ENCODE measurements at places on chromosomes 2 and 18. TPM values are rescaled to one million over a fixed set of nuclear protein-coding genes. Genes with fewer than 3 reads are reported as not detected.
A peak's percentile ranks its signal among the peaks of the same experiment; 100 is the strongest.

IL1B gene
- total RNA-seq, result not detected

PSMA8 gene
- total RNA-seq, result not detected

GMPPA gene
- total RNA-seq, result 46.3 TPM

RASGRP3 gene
- 0.72 TPM for total RNA-seq

C2orf66 gene
- total RNA-seq, result 0.36 TPM

DNA sequence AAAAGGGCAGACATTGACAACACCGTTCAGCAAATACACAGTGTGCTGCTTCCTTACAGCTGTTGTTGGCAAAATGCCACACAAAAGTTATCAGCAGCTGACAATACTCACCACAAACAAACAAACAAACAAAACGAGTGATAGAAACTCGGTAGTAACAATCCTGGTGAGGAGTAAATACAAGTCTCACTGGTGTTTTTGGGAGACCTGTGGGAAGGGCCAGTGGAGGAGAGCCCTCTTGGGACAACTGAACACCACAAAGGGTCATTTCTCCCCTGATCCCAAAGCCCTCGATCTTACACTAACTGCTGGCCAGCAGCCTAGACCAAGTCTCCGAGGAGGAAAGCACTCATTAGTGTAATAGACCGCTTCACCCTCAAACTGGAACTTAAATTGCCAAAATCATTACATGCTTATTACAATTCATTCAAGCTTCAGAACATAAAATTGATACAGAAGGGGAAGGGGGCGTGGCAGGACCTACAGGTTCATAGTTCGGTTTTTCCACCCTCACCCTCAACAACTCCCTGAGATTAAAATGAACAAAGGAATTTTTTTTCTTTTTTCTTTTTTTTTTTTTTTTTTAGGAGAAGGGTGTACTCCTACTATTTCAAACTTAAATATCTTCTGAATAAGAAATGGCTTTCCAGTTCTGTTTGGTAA, 5.0 kb downstream of the AP1S3 start:
- peak; percentile 61 for DNase-seq

DNA sequence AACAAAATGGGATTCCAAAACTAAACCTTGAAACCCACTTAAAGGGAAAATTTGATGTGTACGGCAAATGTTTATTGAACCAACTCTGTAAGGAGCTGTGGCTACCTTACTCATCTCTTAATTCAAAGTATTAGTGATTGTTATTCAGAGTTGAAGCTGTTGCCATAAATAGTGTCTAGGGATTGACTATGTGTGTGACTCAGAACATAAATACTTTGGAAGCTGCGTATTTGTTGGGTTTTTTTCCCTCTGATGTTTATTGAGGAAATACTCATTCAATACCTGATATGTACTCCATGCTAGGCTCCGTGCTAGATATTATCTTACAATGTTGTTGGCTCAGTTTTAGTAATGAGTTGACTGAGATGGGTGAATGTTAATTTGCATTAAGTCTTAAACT, 90.4 kb downstream of the PTRHD1 start:
- DNase-seq, result no peak

DNA sequence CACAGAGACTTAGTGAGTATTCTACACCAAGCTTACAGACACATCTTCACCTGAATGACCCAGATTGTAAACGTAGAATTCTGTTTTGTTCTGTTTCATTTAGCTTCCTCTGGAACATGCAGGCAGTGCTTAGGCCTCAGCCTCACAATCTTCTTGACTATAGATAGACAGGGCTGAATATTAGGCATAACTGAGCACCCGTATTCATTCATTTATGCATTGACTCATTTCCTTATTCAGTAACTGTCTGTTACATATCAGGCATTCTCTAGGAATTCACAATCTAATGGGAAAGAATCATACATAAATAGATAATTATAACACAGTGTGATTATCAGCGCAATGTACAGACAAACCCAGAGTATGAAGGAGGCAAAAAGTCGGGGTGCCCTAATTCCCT, 124.9 kb upstream of the ETAA1 start:
- peak; percentile 11 for DNase-seq

GRCh38 chr2:173545364-173545763, 190.7 kb downstream of the CDCA7 start:
- no peak for DNase-seq

- DNase-seq, result no peak
These were observed 72.8 kb downstream of the FMNL2 start for GRCh38 chr2:152407806-152408205.

GRCh38 chr18:2681993-2682603, 26.6 kb downstream of the SMCHD1 start:
- DNase-seq, result no peak

- DNase-seq, result no peak
These were observed 61.1 kb downstream of the XRCC5 start for GRCh38 chr2:216170076-216170763.

DNA sequence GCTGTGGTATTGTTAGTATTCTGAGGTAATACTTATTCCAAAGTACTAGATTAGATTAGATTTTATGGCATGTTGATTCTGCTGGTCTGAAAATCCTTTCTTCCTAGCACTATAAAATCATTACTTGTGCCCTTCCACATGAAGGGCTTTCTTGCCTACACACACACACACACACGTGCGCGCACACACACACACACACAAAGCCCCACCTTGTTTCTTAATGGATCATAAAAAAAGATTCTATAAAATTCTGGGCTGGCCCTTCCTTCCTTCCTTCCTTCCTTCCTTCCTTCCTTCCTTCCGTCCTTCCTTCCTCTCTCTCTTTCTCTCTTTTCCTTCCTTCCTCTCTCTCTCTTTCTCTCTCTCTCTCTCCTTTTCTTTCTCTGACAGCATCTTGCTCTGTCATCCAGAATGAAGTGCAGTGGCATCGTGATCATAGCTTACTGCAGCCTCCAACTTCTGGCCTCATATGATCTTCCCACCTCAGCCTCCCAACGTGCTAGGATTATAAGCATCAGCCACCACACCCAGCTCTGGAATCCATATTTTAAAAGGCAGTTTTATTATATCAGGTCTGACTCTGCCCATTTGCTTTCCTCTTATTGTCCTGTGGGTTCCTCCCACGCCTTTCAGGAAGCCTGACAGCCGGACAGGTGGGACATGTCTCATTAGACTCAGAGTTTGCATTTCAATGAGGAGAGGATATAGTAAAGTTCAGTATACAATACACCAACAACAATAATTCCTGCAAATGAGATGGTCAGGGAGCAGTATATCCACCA, 321.1 kb downstream of the PIK3C3 start:
- no peak for DNase-seq

DNA sequence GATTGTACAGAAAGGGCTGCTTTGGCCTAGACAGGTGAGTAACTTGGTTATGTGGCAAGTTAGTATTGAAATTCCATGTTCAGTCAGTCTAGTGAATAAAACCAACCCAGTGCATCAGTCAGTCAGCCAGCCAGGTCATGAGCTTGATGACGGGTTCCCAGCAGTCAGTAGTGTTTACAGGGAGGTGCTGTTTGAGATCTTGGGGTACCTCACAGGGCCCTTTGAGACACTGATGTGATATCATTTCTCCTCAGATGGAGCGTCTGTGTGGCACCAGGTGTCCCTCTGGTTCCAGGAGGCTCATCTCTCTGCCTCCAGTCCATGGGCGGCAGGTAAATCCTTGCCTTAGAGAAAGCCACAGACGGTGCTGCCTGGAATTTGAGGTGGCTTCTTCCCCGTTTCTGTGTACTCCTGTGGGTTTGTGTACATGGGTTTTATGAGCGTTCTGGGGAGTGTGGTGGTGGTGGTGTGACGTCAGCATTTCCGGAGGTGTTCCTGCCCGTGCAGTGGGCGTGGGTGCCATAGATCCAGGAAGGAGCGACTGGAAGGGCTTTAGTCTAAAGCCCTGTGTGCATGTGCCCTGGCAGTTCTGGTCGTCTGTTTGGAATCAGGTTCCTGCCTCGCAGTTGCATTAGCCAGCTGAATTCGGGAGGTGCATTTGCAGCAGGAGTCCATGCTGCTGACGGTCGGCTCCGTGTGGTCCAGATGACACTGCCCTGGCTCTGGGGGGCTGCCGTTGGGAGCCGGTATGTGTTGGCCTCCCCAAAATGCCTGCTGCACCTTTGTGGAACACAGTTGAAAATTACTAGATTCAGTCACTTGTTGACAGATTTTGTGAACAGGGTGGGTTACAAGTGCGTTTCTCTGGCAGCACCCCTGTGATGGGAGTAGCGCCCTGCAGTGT, 2.1 kb downstream of the CTDP1 start:
- no peak for DNase-seq

DNA sequence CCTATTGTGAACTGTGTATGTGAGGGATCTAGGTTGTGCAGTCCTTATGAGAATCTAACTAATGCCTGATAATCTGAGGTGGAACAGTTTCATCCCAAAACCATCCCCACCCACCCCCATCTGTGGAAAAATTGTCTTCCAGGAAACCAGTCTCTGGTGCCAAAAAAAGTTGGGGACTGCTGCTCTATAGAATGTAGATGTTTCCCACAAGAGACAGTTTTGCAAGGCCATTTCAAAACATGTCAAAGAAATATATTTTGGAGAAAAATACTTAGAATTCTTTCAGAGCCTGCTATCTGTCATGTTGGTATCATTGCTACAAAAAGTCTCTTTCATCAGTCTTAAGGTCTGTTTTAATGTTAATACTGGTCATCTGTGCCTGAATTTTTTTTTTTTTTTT, 4.1 kb upstream of the SLC39A10 start:
- DNase-seq, result no peak

GRCh38 chr2:7427293-7428060, 510.3 kb downstream of the RNF144A start:
- DNase-seq, result peak; percentile 84

GRCh38 chr2:204505488-204505887, 39.8 kb upstream of the PARD3B start:
- no peak for DNase-seq

DNA sequence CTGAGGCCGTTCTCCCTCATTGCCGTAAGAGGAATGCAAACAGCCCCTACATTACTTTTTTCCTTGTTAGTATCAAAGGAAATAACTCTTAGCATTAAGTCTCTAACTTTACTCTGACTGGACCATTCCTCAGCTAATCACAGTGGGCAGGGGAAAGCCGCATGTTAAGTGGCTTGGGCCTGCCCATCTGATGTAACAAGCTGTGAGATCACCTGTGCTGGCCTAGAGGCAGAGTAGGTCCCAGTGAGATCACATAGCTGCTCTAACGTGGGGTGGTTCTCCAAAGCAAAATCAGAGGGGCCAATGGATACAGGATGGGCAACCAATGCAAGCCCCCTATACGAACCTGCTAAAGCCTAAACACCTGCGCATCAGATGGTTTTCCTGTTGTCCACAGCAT, 5.9 kb upstream of the MOCOS start:
- no peak for DNase-seq

- DNase-seq, result no peak
These were observed 95.7 kb upstream of the DLX2 start for GRCh38 chr2:172198361-172198760.

DNA sequence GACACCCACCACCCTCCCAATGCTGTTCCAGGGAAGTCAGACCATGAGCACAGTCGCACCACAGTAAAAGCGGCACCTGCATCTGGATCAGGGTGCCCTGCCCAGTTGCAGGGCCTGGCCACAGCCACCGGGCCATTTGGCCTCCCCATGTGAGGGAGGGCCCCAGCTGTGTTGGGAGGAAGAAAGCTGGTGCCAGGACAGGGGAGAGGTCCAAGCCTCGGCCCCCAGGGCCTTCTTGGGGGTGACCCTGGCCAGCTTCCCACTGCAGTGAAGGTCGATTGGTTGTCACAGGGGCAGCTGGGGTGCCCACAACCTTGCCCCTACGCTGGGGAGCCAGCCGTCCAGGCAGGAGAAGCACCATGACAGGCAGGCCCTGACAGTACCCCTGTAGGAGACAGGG, 183.2 kb upstream of the RAB6C start:
- DNase-seq, result no peak

- no peak for DNase-seq
These were observed 278.8 kb upstream of the MEIS1 start for GRCh38 chr2:66156171-66156570.

DNA sequence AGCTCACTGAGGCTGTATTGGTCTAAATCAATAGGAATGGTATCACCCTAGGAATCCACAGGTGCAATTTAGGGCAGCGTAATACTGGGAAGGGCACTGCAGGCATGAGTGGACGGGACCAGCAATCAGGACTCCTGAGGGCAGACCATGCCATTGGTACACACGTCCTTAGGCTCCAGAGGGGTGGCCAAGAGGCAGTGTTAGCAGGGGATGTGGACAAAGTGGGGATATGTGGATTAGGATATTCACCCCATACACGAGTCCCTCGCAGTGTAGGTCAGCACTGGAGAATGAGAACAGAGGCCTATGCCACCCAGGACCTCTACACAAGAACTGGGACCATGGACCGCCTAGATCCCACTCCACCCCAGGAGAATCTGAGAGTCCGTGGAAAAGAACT, 389.8 kb downstream of the BCL11A start:
- no peak for DNase-seq

DNA sequence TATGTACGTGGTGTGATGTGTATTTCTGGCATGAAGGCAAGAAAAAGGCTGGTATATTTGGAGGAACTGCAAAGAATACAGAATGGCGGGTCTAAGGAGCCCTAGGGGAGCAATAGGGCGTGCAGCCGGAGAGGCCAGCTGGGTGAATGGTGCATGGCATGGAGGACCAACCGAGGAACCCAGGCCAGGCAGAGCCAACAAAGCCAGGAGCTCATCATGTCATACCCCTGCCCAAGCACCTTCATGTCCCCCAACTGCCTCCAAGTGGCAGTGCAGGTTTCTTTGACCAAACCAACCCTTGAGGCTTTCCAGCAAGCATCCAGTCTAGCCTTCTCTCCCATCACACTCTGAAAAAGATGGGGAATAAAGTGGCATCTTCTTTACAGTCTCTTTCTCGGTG, 8.9 kb upstream of the KCNK3 start:
- DNase-seq, result peak; percentile 11

- no peak for DNase-seq
These were observed 20.1 kb downstream of the DOCK10 start for GRCh38 chr2:225022188-225022587.

- no peak for DNase-seq
These were observed 16.7 kb downstream of the CPSF3 start for GRCh38 chr2:9440058-9440727.

- DNase-seq, result no peak
These were observed 234.1 kb downstream of the FHOD3 start for GRCh38 chr18:36531636-36532035.

DNA sequence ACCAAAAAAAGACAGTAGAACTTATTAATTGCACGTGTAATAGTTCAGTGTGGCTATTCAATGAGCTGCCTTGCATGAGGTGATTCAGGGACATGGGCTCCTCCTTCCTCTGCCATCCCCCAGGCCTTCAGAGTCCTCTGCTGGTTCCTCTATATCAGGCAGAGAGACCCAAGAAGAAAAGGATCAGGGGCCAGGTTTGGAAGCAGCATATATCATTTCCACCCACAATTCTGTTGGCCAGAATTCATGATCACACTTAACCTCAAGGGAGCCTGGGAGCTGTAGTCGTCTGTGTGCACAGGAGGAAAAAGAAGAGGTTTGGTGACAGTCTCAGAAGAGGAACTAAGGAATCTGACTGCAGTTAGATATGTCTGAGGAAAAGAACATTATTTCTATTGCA, 114.0 kb upstream of the GLS start:
- no peak for DNase-seq

DNA sequence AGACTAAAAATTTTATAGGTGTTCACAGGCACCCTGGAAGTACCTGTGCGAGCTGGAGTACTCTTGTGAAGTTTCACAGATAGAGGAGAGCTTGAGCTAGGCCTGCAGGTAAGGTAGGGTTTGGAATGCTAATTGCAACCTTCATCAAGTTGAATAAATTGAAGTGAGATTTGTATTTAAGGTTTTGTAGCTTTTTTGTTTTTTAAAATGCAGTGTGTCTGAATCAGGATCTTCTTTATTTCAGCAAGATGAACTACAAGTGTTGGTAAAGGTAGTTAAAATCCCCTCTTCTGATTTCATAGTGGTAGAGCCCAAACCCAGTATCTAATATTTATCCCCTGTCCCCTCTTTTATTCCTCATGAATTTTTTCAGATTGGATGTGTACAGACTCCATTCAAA, 45.5 kb downstream of the MGAT5 start:
- no peak for DNase-seq

All from osteoblast (primary cell).